ENCODE measurements at places on chromosomes 6 and 20.
A peak's percentile ranks its signal among the peaks of the same experiment; 100 is the strongest.

- DNase-seq = no peak
These were observed at the start of gene VWA7 for GRCh38 chr6:31776989-31777666. Gene VWA7, minus strand, starts transcription at chr6:31777328. Its CDS starts 549 bp downstream, at chr6:31776779.

DNA sequence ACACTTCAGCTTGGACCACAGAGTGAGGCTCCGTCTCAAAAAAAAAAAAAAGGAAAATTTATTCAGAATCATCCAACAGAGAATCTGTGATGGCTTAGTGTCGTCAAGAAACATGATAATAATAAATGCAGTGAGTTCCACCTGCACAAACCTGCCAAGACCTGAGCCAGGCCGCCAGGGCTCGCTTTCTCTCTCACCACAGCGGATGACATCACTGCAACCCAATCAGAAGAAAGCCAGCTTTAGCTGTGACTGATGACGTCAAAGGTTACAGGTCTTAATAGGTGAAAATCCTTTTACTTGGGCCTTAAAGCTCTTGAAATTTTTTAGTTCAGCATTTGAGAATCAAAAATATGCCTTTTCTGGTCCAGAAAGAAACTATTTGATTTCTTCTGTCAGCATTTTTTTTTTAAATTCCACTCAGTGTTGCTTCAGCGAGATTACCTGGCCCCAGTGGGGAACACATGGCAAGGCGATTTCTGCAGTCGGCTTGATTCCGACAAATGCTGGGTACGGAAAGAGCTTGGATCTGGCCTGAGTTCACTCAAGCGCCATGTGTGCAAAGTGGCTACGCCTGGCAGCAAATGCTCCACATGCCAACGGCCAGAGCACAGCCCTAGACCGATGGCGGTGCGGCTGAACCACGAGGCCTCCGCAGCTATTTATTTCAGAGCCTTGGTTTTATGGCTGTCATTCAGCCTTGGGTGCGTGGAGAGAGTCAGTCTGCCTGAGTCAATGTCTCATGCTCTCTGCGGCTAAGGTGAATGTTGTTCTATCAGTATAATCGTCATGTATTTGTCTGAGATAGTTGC, 105.7 kb upstream of the QKI start:
- DNase-seq = no peak

GRCh38 chr6:26554697-26555504, 16.7 kb downstream of the HMGN4 start:
- DNase-seq = no peak

DNA sequence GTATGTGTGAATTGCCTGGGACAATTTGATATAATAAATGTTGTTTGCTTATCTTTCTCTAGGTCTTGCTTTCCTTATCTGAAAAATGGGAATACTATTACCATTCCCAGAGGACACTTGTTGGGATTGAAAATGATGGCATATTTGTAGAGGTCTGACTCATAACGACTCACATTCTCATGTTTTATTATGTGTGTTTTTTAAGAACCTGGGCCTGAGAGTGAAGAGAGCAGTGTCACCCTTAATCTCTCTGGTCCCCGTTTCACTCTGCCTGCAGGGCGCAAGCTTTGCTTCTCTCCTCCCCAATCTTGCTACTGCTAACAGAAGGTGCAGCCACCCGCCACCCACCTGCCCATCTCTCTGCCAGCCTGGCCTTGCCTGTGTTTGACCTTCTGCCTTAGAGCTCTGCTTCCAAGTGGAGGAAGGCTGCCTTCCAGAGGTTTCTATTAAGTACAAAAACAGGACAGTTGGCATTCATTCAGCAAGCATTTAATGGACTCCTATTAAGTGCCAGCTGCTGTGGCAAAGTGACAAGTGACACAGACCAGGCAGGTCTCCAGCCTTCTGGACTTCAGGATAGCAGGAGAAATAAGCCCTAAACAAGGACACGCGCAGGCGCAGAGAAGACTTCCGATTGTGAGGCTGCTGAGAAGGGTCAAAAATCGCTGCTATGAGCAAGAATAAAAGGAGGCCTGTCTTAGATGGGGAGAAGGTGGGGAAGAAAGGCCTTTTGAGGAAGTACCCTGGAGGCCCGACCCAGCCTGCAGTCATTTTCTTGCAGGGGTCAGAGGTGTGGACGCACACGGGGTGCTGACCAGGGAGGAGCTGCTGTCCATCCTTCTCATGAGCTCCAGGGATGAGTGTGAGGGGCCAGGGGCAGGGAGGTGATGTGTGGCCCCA, 112.5 kb downstream of the JPH2 start:
- peak; percentile 43 for DNase-seq

DNA sequence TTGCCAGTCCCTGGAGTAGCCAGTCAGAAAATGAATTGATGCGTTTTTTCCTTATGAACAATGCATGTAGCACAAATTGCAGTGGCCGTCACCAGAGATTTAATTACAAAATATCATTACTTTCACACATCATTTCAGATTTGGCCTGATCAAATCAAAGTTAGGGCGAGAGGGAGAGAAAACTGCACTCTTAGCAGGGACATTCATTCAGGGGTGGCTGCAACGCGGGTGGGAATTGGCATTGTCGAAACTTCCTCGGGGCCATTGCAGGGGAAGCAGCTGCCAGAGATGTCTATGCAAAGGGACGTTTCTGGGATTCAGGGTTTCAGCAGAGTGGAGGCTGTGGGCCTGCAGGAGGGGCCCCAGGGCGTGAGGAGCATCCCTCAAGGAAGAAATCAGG, 76.5 kb upstream of the TOP1 start:
- DNase-seq = no peak

- no peak for DNase-seq
These were observed 26.0 kb upstream of the PI16 start for GRCh38 chr6:36928547-36928918.

- DNase-seq = no peak
These were observed 905 bp upstream of the SLC12A5 start for GRCh38 chr20:46028110-46028509.

- no peak for DNase-seq
These were observed 426.7 kb upstream of the ID4 start for GRCh38 chr6:19410481-19410880.

DNA sequence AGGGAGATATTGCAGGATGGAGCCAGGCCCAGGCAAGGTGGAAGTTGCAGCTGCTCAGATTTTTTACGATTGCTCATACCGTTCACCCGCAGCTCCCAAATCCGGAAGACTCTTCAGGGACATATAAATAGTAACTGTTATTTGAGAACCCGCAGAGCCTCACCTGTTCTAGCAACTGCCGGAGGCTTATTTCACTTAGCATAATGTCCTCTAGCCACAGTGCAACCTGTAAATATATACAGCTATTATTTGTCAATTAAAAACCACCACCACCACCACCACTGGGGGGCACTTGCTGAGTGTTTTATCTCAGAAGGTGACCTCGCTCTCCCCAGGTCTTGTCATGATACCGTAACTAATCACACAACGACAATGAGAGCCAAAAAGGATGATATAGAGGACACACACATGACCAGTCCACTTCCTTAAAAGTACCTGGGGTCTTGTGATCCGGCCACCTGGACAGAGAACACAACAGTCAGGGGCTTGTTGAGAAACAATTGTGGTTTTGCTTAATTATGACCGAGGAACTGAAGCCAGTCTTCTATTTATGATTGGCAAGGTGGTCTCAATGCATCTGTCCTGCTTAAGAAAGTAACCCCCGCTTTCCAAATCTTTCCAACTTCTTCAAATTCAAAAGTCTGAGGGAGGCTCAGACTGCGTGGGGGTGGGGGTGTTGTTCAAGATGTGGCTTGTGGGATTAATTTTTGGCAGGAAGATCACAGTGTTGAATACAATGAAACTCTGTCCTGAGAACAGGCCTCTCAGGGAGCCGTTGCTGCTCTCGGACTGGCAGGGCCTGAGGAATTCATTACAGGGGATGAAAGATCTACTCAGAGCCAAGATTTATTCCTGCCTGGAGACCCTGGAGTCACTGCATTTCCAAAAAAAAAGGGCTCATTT, 107.7 kb upstream of the PRND start:
- DNase-seq = peak; percentile 72

DNA sequence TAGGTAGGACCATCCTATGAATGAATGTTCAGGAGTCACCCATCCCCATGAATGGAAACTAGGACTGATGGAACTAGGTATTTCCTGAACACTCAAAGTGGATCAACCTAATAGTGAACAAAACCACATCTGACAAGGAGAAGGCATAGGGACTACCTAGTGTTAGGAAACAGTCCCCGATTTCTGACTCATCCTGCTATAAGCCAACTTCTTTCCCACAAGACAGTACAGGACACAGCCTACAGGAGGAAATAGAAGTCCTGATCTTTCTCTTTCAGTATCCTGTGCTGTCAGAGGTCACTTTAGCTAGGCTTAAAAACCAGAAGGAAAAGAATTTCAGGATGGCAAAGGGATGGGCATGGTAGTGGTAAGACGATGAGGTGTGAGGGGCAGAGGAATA, 19.5 kb upstream of the GMDS start:
- DNase-seq = no peak

- no peak for DNase-seq
These were observed 6.9 kb upstream of the BIRC7 start for GRCh38 chr20:63228806-63229205.

- DNase-seq = no peak
These were observed 73.9 kb upstream of the MLIP start for GRCh38 chr6:54037277-54037779.

- no peak for DNase-seq
These were observed 29.7 kb downstream of the CHMP4B start for GRCh38 chr20:33840759-33841435.

GRCh38 chr6:145327586-145327985, 407.7 kb downstream of the EPM2A start:
- DNase-seq = no peak

- DNase-seq = no peak
These were observed 38.3 kb upstream of the HMGCLL1 start for GRCh38 chr6:55617272-55617671.

- no peak for DNase-seq
These were observed 7.2 kb downstream of the RING1 start for GRCh38 chr6:33215271-33216116.

GRCh38 chr20:33262658-33263065, 20.4 kb upstream of the BPIFB1 start:
- DNase-seq = peak; percentile 60

GRCh38 chr6:147078602-147079001, 125.6 kb upstream of the STXBP5 start:
- DNase-seq = no peak

DNA sequence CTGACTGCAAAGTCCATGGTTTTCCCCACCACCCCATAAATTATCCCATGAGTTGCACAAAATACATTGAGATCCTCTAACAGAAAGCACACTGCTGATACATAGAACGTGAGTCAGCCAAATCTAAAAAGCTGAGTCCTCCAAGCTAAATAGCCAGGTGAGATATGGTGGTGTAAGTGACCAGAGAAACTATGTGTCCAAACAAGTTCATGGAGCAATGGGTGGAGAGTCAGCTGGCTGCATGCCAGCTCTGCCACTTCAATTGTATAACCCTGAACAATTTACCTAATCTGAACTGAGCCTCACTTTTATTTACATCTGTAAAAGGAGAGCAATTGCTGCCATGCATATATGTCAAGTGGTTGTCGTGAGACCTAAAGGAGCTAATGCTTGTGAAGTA, 9.7 kb downstream of the SNAP25 start:
- DNase-seq = no peak

- peak; percentile 83 for DNase-seq
These were observed 18.4 kb upstream of the MMP24 start for GRCh38 chr20:35207950-35208611.

GRCh38 chr6:6007366-6008088, 802 bp upstream of the NRN1 start:
- no peak for DNase-seq

- peak; percentile 69 for DNase-seq
These were observed 46.0 kb downstream of the SLC35D3 start for GRCh38 chr6:136967876-136968752.

- DNase-seq = no peak
These were observed 636 bp downstream of the RCAN2 start for GRCh38 chr6:46490425-46491200.

GRCh38 chr6:167005350-167006159, 6.4 kb downstream of the CEP43 start:
- no peak for DNase-seq

DNA sequence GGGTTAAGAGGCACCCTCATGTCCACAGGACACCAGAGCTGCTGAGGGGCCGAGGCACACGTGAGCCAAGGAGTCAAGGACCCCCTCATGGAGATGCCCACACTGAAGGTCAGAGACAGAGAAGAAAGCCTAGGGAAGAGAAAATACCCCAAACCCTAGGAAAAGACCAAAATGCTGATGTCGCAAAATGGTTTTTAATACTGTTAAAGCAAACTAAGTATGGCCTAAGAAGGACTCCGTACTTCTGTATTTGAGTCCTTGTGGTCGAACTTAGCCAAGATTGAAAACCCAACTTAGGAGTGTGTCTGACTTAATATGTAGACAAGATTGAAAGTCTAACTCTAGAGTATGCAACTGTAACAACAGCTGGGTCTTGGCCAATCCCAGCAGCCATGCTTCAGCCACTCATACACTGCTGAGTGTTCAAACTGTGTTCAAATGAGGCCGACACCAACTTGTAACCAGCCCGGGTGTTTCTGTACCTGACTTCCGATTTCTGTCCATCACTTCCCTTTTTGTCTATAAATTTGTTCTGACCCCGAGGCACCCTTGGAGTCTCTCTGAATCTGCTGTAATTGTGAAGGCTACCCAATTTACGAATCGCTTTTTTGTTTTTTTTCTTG, 92.6 kb upstream of the AGPAT4 start:
- no peak for DNase-seq

GRCh38 chr20:58895448-58896180, 43.1 kb downstream of the GNAS start:
- no peak for DNase-seq

- no peak for DNase-seq
These were observed 96.9 kb downstream of the JPH2 start for GRCh38 chr20:44089987-44090674.

GRCh38 chr6:76162811-76163210, 90.3 kb upstream of the IMPG1 start:
- no peak for DNase-seq

GRCh38 chr6:167161851-167162467, 4.2 kb upstream of the GPR31 start:
- no peak for DNase-seq

- DNase-seq = no peak
These were observed 51.0 kb upstream of the PMEPA1 start for GRCh38 chr20:57760698-57761412.

DNA sequence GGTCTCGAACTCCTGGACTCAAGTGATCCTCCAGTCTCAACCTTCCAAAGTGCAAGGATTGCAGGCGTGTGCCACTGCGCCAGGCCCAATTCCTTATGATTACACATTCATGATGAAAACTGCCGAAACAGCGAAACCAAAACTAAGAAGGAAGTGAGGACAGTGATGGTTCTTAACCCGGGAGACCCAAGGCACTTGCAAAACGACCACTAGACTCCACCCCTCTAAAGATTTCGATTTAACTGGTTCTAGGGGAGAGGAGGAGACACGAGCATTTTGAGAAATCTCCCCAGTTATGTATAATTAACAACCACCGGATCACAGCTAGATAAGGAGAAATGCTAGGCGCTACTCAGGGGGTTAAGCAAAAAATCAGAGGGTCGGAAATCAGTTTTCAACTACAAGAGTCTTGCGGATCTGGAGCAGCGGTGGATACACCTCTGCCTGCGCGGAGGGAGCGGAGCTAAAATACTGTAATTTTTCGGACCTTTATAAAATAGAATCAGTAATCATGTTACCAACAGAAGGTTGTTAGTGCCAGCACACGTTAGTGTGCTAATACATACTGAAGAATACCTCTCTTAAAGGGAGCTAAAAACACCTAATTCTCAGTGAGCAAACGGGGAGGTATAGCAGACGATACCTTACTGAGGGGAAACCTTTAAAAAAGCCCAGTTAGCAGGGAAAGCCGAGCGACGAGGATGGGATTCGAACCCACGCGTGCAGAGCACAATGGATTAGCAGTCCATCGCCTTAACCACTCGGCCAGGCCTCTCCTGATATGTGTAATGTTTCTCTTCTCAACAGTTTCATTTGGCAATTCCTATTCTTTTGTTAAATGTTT, 60.0 kb upstream of the BTN3A2 start:
- peak; percentile 66 for DNase-seq
